Activated CD4-positive, alpha-beta memory T cell treated with anti-CD3 and anti-CD28 coated beads, Interleukin-2, amount 10 ng/mL, durations not matched to agents 7 days and 5 days (primary cell): ENCODE measurements at places on chromosomes 2 and 18.
A peak's percentile ranks its signal among the peaks of the same experiment; 100 is the strongest.

DNA sequence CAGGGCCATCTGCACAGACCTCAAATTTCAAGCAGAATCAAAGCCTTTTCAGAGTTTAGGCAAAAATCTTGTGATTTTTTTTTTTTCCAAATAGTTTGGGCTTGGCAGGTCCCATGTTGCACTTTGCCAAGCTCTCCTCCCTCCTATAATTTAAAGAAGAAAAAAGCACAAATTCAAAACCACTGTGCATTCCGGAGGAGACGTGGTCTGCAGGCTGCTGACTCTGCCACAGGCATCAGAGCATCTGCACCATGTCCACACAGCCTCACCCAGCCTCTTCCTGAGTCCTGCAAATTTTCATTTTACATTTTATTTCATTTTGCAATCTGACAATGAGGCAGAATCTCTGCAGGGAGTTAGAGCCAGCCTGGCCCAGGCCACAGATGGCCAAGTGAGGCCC is 15.7 kb upstream of the GPC1 start:
- no peak for DNase-seq

DNA sequence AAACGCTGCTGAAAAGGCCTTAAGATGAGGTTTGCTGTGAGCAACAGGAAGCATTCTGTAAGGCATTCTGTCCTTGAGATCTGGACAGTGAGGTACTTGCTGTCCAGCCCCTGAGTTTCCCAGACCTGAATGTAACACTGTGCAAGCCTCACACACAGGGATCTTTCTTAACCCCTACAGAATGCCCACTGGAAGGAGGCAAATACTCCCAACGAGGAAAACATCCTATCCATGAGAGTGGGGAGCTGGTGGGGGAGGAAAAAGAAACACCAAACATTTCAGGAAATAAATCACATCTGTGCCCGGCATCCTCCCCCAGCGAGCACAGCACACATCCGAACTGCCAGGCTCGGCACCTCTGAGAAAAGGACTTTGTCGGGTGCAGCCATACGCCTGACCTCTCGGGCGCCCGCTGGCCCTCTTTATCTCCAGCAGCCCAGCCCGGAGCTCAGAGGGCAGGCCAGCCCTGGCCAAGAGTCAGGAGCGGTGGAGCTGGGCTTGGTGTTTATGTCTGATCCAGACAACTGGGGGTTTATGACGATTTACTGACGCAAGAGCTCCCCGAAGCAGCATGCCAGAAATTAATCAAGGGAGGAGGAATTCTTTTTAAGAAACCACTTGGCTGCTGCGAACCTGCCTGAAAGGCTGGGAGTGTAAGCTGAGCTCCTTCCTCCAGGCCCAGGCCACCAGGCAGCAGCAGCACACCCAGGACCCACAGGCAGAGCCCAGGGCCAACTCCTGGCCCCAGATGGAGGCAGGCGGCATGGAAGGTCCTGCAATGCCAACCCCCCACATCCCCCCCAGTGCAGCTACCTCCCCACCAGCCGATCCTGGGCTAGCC is 72.2 kb downstream of the HDAC4 start:
- no peak for DNase-seq

- DNase-seq, result no peak
Measured at GRCh38 chr2:158142165-158142564, 40.5 kb downstream of the UPP2 start.

GRCh38 chr2:143354050-143354750 is 225.0 kb downstream of the ARHGAP15 start:
- DNase-seq, result no peak

DNA sequence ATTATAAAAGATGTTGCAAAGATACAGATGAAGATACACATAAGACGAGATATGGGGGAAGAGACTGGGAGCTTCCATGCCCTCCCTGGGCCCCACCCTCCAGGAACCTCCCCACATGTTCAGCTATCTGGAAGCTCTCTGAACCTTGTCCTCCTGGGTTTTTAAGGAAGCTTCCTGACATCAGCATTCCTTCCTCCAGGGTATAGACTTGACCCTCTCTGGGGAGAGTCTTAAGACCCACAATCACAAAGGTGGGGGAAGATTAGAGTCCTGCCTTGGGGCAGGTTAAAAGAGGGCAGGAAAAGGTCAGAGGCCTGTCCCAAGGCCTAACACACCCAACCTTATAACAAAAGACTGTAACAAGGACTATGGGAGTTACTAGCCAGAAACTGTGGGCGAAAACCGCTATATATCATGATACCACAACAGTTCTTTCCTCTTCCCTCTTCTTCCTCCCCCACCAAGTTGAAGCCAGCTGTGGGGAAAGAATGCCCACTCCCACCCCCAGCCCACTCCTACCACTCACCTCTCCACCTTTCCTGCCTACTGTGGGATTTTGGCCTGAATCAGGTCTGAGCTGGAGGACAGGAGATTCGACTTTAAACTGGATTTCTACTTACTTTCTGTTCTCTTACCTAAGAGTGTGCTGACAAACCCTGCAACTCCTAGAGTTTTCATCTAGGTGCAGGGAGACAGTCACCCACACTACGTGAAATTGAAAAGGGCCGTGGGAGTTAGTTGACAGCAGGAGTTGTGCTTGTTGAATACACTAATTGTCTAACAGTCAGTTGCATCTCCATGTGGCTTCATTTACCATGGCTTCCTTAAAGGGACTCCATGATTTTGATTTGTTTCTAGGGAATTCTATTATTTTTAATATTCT is 105.0 kb downstream of the LAMA3 start:
- DNase-seq, result no peak

GRCh38 chr2:138502255-138503086 is 901 bp downstream of the SPOPL start:
- peak; percentile 18 for DNase-seq

- DNase-seq, result no peak
Measured at GRCh38 chr18:13138420-13139139, 80.0 kb upstream of the LDLRAD4 start.

GRCh38 chr18:34710458-34710914 is 388 bp downstream of the DTNA start:
- no peak for DNase-seq

- DNase-seq, result no peak
Measured at GRCh38 chr2:104741860-104742259, 112.1 kb upstream of the POU3F3 start.

GRCh38 chr18:2797951-2798350 is 48.9 kb upstream of the EMILIN2 start:
- no peak for DNase-seq

- DNase-seq, result no peak
Measured at GRCh38 chr18:68568364-68569155, 146.3 kb downstream of the TMX3 start.

- DNase-seq, result no peak
Measured at GRCh38 chr2:103594823-103595222, 833.0 kb downstream of the TMEM182 start.

DNA sequence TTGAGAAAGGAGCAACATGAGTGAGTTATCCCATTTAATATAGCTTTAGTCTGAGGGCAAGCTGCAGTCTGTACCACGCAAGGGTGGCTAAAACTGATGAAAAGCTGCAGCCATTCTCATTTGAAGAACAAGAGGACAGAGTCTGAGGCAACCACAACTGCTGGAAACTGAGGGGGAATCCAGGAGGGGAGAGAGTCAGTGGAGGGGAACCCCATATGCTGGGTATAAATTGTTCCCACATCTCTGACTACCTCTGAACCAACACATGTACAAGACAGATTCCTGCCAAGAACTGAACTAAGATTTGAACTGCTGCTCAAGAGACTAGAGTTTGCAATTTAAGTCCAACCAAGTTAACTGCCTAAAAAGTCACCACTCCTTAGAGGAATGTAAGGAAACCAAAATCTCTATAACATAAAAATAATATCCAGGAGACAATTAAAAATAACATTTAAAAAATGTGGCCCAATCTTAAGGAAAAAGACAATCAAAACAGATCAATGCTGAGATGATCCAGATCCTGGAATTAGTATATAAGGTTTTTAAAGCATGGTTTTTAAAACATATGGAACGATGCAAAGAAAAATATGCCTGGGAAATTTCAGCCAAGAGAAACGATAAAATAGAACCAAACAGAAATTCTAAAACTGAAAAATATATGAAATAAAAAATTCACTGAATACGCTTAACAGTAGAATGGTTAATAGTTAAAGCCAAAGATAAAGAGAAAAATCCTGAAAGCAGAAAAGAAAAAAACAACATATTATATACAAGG is 11.2 kb downstream of the CWC22 start:
- DNase-seq, result no peak

DNA sequence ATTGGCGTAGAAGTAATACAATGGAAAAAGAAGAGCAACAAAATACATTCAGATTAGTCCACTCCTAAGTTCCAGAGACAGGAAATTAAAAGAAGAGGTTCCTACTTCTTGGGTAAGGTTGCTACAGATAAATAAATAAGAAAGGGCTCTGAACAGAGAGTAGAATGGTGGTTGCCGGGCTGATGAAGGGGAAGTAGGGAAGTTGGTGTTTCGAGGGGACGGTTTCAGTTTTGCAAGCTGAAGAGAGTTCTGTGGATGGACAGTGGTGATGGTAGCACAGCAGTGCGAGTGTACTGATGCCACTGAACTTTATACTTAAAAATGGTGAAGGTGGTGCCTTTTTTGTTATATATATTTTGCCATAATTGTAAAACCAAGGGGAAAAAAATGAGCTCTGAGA is 48.2 kb downstream of the CABYR start:
- no peak for DNase-seq
